Activated CD4-positive, alpha-beta T cell treated with anti-CD3 and anti-CD28 coated beads, Interleukin-2, amount 50 U/mL, for 24 hours (primary cell): ENCODE measurements at places on chromosomes 1 and 21.
A peak's percentile ranks its signal among the peaks of the same experiment; 100 is the strongest.

DNA sequence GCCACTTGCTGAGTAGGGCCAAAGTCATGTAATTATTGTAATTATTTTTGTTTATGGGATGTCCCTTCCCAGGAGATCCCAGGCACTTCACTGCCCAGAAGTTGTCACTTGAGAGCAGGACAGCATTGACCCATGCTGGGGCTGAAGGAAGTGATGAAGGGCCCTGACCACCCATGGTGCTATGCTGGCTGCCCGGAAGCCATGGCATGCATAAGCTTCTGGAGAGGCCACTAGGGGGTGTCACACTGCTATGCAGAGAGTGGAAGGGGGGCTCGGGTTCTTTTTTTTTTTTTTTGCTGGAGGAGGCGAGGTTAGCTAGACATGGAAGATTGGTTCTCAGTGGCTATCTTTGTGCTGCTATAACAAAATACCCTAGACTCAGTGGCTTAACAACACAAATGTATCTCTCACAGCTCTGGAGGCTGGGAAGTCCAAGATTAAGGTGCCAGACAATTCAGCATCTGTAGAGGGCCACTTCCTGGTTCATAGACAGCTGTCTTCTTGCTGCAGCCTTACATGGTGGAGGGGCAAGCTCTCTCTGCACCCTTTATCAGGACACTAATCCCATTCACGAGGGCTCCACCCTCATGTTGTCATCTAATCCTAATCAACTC lies 84.9 kb downstream of the CNIH3 start:
- no peak for DNase-seq

DNA sequence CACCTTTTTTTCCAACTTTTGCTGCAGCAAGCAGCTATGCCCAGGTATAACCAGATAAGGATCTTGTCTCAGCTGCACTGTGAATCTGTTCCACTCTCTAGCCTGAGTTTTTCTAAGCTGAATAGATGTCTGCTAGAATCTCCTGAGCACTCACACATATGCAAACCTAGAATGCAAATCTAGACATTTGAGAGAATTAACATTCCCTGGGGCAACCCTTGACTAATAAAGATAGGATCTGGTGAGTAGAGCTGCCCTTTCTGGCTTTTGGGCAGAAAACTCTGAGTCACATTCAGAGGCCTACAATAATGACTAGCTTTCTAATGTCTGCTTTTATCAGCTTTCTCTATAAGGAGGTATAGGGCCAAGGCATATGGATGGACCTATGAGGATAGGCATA lies 61.4 kb upstream of the BARHL2 start:
- DNase-seq: no peak

- peak; percentile 11 for DNase-seq
Observed at GRCh38 chr1:65148548-65149350, 746 bp downstream of the AK4 start.

- no peak for DNase-seq
Observed at GRCh38 chr1:153827168-153827964, 52.2 kb downstream of the SLC27A3 start.

DNA sequence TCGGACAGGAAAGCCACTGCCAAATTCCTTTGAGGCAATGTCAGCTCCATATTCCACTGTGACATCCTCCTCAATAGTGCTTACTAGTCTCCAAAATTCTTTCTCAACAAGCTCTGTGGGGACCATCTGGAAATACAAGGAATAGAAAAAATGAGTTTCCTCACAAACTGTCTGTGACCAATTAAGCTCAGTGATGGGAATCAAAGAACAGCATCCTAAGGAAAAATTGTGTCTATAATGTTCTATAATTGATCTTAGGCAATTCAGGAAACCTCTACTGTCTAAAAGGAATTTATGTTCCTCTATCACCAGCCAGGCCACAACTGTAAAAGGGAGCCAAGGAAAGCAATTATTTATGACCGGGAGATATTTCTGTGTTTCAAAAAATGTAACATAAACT lies 46.1 kb upstream of the SYT2 start:
- DNase-seq: no peak

DNA sequence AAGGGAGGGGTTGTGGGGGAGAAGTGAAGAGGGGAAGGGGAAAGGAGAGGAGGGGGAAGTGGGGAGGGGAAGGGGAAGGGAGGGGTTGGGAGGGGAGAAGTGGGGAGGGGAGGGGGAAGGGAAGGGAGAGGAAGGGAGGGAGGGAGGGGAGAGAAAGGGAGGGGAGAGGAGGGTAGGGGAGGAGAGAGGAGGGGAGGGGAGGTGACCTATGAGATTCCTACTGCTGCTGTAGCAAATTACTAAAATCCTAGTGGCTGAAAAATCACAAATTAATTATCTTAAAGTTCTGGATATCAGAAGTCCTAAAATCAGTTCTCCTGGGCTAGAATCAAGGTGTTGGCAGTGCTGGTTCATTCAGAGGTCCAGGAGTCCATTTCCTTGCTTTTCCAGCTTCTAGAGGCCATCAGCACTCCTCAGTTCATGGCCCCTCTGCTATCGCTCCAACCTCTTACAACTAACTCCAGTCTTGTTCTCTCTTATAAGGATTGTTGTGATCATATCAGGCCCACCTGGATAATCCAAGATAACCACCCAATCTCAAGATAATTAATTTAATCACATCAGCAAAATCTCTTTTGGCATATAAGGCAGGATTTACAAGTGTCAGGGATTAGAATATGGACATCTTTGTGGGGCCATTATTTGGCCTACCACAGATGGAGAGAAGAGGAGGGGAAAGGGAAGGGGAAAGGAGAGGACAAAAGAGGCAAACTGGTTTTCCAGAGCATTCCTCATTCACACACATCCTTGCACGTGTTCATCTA lies 30.4 kb upstream of the KANK4 start:
- DNase-seq: no peak

DNA sequence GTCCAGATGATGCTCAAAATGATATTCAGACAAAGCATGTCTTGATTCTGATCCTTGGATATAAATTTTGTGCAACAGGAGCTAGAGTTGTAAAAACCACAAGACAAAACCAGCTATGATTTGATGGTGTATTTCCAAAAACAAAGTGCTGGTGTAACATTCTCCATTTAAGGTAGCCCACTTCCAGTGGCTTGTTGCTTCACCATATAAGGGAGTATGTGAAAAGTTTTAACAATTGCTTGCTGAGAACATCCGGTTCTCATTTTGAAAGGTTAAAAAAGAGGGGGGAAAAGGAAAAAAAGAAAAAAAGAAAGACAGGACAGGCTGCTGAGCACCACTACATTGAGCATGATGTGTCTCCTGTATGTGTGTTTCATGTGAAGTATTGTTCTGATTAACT lies 123.6 kb downstream of the MACF1 start:
- no peak for DNase-seq

- no peak for DNase-seq
Observed at GRCh38 chr1:12075195-12076114, 12.4 kb downstream of the TNFRSF8 start.

- no peak for DNase-seq
Observed at GRCh38 chr1:45340816-45341466, 701 bp upstream of the MUTYH start.

DNA sequence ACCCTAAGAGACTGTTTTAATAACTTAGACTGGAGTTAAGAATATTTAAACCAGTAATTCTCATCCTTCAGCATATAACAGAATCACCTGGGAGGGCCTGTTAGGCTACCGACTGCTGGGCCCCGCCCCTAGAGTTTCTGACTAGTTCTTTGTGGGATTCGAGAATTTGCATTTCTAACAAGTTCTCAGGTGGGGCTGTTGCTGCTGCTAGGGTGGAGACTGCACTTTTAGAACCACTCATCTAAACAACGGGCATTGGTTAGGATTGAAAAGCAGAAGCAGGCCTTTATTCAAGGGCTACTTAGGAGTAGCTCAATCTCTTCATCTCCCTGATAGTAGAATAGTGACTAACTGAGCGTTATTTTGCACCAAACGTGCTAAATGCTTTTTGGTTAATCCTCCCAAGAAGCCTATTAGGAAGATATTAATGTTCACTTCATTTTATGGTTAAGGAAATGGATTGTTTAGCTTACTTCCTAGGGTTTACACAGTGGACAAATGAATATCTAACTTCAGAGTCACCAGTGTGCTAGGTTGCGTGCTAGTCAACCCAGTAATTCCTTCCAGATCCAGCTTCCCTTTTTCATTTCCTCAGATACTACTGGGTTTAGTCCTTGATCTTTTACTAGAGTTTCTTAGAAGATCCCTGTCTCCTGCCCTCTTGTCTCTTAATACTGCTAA lies 31.1 kb upstream of the UAP1 start:
- DNase-seq: no peak

DNA sequence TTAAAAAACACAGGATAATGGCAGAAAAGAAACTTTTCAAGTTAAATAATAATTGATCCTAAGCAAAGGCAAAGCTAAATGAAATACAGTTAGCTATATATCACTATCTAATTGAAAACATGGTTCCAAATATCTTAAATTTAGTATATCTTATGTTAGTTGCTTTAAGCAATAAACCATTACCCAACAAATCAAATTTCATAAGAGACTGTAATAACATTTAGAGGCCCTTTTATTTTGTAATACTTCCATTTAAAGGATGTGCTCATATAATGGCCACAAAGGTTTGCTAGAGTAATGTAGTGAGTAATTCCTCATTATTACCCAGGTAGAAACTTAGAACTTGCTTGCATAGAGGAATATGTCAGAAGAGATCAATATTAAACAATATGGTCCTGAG lies 32.3 kb downstream of the RPL5 start:
- no peak for DNase-seq

DNA sequence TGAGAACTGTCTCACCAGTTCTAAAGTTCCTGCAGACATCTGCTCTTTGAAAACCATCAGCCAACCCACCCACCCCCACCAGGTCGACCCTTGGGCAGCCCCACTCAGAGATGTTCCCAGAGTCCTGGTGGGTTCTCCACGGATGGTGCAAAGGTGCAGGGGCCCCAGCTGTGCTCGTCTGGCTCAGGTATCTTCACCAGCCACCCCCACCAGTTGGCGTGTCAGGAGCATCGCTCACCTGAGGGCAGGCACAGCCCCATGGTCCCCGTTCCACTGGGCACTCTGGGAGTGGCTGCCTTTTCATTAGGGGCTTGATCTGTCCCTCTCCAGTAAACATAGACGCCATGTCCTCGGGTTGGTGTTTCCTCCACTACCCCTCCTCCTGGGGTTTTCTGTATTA lies 70.5 kb downstream of the UMODL1 start:
- no peak for DNase-seq

- DNase-seq: no peak
Observed at GRCh38 chr1:170217517-170218256, 71.9 kb downstream of the NTMT2 start.

- DNase-seq: no peak
Observed at GRCh38 chr1:162404550-162405160, 7.3 kb downstream of the SH2D1B start.

DNA sequence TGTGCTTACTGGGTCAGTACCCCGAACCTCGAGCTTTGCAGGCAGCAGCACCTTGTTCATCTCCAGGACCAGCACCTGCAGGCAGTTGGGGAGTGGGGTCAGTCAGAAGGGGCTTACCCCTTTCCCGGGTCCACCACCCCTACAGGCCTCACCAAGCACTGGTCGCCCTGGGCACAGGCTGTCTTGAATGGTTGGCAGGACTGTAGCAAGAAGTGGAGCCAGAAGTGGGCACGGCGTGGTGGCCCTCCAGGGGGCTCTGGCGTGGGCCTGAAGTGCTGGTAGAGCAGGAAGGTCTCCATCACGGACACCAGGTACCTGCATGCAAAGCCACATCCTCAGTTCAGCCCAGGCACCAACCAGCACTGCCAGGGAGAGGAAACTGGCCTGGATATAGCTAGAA lies 5.2 kb downstream of the MAP3K6 start:
- no peak for DNase-seq

DNA sequence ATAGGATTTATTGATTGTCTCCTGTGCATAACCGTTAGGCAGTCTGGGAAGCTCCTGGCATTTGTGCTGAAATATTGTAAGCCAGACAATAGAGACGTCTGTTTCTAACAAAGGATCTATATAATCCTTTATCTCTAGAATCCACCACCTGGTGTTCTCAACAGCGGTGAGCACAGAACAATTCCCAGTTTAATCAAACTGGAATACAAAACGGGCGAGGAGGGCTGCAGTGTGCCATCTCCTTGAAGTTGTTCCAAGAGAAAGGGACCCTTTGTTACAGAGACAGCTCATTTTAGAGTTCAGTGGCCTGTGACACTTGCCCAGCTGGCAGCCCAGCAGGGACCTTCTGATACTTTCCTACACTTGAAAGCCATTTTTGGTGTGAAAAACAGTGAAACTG lies 162.8 kb upstream of the IVNS1ABP start:
- DNase-seq: no peak

GRCh38 chr1:7515175-7515574 lies 255.9 kb upstream of the VAMP3 start:
- no peak for DNase-seq

- DNase-seq: no peak
Observed at GRCh38 chr1:41683681-41684500, 199.4 kb upstream of the EDN2 start.

DNA sequence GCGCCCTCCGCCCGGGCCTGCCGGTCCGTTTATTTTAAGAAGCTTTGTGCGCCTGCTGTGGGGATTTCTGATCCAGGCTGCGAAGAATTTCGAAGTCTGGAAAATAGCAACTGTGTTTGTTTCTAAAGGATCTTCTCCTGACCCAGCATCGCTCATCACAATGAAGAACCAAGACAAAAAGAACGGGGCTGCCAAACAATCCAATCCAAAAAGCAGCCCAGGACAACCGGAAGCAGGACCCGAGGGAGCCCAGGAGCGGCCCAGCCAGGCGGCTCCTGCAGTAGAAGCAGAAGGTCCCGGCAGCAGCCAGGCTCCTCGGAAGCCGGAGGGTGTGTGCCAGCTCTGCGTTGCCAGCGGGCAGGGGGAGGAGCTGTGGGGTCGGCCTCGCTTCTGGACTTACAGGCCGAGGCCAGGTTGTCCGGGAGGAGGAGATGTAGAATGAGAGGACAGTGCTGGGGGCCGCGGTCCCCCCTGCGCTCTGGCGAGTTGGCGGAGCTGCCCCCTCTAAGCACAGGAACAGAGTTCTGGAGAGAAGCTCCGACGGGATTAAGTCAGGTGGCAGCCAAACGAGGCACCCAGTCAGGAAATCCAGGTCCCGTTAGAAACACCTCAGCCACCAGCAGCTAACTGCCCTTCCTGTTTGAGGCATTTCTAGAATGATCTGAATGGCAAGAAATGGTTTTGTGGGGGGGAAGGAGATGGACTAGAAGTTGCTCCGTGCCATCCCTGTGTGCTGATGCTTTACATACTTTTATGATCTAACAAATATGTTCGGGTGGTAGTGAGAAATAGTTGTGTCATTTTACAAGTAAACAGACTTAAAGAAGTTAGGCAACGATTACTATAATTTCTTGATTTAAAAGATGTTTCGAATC lies 948 bp downstream of the TXLNA start:
- DNase-seq: no peak

GRCh38 chr21:20999659-21000058 lies 1.4 kb downstream of the NCAM2 start:
- no peak for DNase-seq
